ENCODE measurements at places on chromosomes 7 and 10. TPM values are rescaled to one million over a fixed set of nuclear protein-coding genes. Genes with fewer than 3 reads are reported as not detected.

- no peak overlapping the region for H3K27ac ChIP-seq
- no peak for DNase-seq
- no peaks in the 10 kb centered on the region for H3K36me3 ChIP-seq
Observed at GRCh38 chr10:10092581-10092980, 925.1 kb upstream of the CELF2 start.

PNLIP gene
- not detected for total RNA-seq

H2BK1 gene
- not detected for total RNA-seq

GRCh38 chr10:71527135-71527534 is 130.4 kb downstream of the CDH23 start:
- no peaks in the 10 kb centered on the region for H3K4me1 ChIP-seq
- no peak overlapping the region for H3K27ac ChIP-seq
- no peak for DNase-seq
- no peaks in the 10 kb centered on the region for H3K36me3 ChIP-seq
- H3K27me3 ChIP-seq = no peaks in the 10 kb centered on the region

DNA sequence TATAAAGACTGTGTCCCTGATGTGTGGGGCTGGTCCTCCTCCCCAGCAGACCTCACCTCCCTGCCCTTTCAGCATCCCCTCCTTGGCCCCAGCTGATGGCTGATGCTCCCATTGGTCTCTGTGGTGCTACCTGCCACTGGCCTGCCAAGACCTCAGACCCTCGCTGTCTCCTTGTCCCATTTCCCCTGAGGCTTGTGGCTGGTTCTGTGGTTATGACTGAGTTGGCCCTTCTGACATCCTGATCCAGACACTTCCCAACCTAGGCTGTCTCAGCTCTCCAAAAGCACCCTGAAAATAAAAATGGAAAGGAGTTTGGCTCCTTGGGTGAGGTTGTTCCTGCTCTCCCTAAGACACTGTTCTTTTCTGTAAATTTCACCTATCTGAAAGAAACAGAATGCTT is 214.2 kb downstream of the RPS24 start:
- no peak overlapping the region for H3K27ac ChIP-seq
- no peaks in the 10 kb centered on the region for H3K36me3 ChIP-seq
- H3K4me3 ChIP-seq = no peak overlapping the region
- H3K4me1 ChIP-seq = no peaks in the 10 kb centered on the region

C10orf67 gene
- 0.21 TPM for total RNA-seq

DNA sequence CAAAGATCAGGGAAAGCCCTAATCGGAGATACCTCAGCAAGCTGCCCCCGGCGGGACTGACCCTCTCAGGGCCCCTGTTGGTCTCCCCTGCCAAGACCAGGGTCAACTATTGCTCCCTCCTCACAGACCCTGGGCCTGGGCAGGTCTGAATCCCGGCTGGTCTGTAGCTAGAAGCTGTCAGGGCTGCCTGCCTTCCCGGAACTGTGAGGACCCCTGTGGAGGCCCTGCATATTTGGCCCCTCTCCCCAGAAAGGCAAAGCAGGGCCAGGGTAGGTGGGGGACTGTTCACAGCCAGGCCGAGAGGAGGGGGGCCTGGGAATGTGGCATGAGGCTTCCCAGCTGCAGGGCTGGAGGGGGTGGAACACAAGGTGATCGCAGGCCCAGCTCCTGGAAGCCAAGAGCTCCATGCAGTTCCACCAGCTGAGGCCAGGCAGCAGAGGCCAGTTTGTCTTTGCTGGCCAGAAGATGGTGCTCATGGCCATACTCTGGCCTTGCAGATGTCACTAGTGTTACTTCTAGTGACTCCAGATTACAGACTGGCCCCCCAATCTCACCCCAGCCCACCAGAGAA is 24.1 kb downstream of the TBATA start:
- no peak overlapping the region for H3K27ac ChIP-seq
- no peaks in the 10 kb centered on the region for H3K4me1 ChIP-seq
- DNase-seq = no peak
- H3K36me3 ChIP-seq = no peaks in the 10 kb centered on the region

AMZ1 gene
- total RNA-seq = not detected

DNA sequence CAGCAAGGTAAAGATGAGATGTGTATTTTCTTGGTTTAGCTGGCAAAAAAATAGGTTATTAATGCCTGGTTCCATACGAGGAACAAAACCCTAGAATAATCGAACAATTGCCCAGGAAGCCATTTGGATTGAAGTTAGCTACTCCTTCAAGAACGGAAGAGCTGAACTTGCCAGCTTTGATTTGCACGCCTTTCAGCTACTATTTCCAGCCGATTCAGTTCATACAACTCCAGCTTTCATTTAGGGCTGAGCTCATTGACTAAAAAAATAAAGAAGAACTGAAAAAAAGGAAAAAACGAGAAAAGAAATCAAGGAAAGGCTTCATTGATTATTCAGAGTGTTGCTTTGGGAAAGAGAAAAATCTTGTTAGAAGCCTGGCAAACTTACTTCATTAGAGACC is 60.4 kb downstream of the PTN start:
- no peak overlapping the region for H3K27ac ChIP-seq
- no peaks in the 10 kb centered on the region for H3K36me3 ChIP-seq
- no peaks in the 10 kb centered on the region for H3K4me1 ChIP-seq

- peak overlapping the region; percentile 95 for H3K27ac ChIP-seq
- no peaks in the 10 kb centered on the region for H3K4me1 ChIP-seq
- H3K36me3 ChIP-seq = no peaks in the 10 kb centered on the region
- H3K4me3 ChIP-seq = peak overlapping the region; percentile 92
- H3K27me3 ChIP-seq = no peaks in the 10 kb centered on the region
- DNase-seq = peak; percentile 45
Observed at GRCh38 chr10:92290076-92290836, 622 bp downstream of the CPEB3 start.

CDC14C gene
- total RNA-seq = not detected

- no peak overlapping the region for H3K4me3 ChIP-seq
- H3K4me1 ChIP-seq = no peaks in the 10 kb centered on the region
- H3K36me3 ChIP-seq = no peaks in the 10 kb centered on the region
Observed at GRCh38 chr10:123689880-123690279, 23.7 kb downstream of the GPR26 start.

CEP55 gene
- under 0.01 TPM for total RNA-seq

NPTX2 gene
- 5.5 TPM for total RNA-seq

GRCh38 chr7:93327006-93327633 is 95.0 kb downstream of the VPS50 start:
- no peaks in the 10 kb centered on the region for H3K36me3 ChIP-seq
- H3K27me3 ChIP-seq = no peaks in the 10 kb centered on the region
- no peak for DNase-seq
- H3K4me1 ChIP-seq = no peaks in the 10 kb centered on the region
- no peak overlapping the region for H3K4me3 ChIP-seq
- no peak overlapping the region for H3K27ac ChIP-seq

DNA sequence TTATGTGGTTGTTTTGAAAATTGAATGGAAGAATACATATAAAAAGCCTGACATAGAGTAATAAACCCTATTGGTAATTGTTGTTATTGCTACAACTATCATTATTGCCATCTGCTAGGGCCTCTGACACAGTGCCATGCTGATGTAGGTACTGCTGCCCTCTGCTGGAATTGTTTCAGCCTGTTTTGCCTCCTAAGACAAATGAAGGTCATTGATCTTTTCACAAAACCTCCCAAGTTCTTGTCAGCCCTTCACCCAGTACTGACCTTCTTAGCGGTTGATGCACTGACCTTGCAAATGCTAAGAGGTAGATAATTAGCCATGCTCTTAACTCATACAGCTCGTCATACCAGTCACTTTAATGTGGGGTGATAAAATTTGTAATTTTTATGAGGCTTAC is 975.2 kb downstream of the SORCS1 start:
- no peak overlapping the region for H3K4me3 ChIP-seq
- no peaks in the 10 kb centered on the region for H3K27me3 ChIP-seq
- H3K36me3 ChIP-seq = no peaks in the 10 kb centered on the region

Measured in uterus (tissue), 4 donors.